Right kidney (tissue), 9 donors: ENCODE measurements at places on chromosomes 12 and 14.

DNA sequence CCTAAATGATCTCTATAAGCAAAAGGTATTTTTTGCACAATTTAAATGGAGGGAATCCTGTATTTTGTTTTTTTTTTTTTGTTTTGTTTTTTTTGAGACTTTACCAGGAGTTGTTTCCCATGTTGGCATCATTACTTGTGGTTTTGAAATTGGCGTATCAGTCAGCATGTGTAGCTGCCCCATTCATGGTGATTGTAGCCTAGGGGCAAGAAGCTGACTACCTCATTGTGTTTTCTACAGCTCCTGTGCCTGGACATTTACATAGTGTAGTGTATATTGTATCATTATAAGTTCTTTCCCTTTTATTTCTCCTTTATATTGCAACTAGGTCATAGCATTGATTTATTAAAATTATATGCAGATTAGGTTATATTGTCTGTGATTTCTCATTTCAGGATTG lies 24.5 kb downstream of the SAMD4A start:
- no peak for DNase-seq

- DNase-seq: no peak
Measured at GRCh38 chr14:51118993-51119392, 24.1 kb upstream of the TRIM9 start.

DNA sequence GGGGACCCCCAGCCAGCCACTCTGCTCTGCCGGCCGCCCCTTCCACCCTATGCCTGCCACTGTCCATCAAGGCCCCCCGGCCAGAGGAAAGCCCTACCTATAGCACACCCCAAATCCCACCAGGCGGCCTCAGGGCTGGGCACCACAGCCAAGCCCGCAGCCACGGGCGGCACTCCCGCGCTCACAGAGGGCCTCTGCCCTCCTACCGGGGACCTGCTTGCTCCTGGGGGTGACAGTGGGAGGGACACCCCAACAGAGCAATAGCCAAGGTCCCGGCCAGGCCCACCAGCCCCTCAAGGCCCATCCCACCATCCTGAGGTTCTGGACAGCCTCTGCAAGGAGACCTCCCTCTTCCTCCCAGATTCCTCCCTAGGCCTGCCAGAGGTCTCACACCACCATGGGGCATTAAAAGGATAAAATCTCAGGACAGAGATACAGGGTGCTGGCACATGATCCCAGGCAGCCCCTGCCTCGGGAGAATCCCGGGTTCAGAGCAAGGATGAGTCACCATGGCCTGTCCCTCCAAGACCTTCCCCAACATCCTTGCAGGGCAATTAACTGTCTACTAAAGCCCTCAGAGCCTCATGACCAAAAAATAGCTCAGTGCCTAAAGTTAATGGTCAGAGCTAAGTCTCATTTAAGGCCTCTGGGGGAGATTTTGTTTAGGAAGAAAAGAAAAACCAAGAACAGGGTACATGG lies 17.1 kb downstream of the CCDC85C start:
- DNase-seq: no peak

DNA sequence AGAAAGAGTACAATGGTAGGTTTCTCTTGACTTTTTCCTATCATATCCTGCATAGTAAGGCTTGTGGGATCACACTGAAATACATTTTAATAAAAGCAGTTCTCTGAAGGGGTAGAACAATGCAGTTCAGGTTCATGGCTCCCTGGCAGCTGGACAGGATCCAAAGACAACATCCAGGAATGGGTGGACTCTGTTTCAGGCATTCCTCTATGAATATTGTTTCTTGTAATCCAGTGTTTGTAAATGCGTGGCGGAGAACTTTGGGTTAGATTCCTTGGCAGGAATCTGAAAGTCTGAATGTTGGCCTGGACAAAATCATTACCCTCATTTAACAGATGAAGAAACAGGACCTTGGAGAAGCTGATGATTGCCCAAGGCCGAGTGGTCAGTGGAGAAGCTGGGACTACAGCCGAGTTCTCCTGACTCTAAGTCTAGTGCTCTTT lies 43.5 kb downstream of the SYNE2 start:
- DNase-seq: peak; percentile 41

DNA sequence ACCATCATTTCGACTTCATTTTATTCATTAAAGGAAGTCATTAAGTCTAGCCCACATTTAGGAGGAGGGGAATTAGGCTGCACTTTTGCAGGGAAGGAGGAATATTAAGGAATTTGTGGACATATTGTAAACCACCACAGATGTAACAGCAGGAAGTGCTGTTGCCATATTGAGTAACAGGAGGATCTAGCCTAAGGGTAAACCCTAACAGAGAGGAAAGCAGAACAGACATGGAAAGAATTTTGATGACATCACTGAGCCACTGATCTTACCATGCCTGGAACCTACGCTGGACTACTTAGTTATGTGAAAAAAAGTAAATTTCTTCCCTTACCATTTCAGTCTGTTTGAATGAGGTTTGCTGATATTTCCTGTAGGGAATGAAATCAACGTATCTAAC lies 100.7 kb upstream of the ATF7IP start:
- DNase-seq: no peak

GRCh38 chr14:100660882-100661635 lies 65.6 kb upstream of the DLK1 start:
- no peak for DNase-seq

DNA sequence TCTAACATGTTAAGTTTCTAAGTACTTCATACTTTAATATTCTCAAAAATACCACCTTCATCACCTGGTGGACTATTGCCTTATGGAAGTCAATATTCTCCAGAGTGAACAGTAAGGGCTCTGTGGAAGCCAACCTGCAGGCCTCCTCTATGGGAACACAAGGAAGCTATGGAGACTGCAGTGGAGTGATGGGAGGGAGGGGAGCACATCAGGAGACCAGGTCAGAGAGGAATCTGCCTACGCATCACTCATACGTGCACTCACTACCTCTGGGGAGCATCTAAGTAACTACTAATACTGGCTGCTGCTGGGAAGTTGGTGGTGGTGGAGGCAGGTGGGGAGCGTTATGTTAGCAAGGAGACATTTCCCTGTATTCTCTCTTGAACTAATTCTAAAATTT lies 19.9 kb downstream of the HECTD4 start:
- DNase-seq: no peak

GRCh38 chr12:512933-513332 lies 53.2 kb downstream of the B4GALNT3 start:
- DNase-seq: no peak

- DNase-seq: no peak
Measured at GRCh38 chr12:70948976-70949336, 28.4 kb upstream of the PTPRR start.

DNA sequence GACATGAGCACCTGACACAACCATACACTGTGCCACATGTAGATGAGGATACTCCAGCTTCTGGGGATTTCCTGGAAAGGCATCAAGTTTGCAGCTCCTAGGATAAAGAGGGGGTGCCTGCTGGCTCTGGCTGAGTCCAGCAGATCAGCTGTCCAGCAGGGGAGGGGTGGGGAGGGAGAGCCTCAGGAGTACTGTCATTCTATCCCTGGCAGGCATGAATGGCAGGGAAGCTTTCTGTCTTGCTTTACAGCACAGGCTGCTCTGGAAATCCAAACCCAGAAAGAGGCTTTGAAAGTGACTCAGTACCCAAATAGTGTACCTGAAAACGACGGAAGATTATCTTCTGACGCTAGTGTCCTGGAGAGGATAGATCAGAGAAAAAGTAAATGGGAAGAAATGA lies 32.2 kb downstream of the SLC8A3 start:
- DNase-seq: no peak

GRCh38 chr14:30221546-30221945 lies 293.9 kb upstream of the PRKD1 start:
- no peak for DNase-seq

DNA sequence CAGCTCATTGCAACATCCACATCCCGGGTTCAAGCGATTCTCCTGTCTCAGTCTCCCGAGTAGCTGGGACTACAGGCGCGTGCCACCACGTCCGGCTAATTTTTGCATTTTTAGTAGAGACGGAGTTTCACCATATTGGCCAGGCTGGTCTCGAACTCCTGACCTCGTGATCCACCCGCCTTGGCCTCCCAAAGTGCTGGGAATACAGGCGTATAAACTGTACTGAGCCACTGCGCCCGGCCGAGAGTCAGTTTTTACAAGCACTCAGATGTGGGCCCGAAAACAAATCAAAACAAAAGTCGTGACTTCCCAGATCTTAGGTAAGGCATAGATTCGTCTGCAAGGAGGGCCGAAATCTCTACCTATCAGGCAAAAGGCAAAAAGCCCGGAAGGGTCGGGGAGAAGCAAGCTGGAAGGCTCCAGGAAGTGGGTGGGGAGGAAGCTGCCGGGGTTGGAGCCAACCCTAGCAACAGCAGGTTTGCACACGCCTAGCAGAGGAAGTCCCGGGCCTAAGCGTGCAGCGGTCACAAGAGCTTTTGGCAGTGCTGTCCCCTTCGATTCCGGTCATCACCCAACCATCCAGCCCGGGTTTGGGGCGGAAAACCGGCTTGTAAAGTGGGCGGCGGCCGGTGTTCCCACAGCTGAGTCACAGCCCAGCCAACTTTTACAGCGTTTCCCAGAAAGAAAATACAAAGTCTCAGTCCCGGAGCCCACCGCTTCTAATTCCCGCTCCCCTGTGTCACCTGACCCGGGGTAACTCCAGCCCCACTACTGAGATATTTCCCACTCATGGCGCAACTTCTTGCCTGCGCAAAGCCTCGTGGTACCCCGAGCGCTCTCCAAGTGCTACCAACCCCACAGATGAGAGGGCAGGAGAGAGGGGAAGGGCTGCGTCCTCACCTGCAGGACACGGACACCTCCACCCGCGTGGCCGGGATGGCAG lies 583 bp downstream of the CPNE8 start:
- DNase-seq: peak; percentile 70

GRCh38 chr12:68977335-68977734 lies 44.4 kb upstream of the CPM start:
- DNase-seq: no peak

GRCh38 chr14:53793790-53794505 lies 162.7 kb downstream of the BMP4 start:
- DNase-seq: peak; percentile 22

- DNase-seq: no peak
Measured at GRCh38 chr12:8734873-8735381, 37.1 kb downstream of the RIMKLB start.

DNA sequence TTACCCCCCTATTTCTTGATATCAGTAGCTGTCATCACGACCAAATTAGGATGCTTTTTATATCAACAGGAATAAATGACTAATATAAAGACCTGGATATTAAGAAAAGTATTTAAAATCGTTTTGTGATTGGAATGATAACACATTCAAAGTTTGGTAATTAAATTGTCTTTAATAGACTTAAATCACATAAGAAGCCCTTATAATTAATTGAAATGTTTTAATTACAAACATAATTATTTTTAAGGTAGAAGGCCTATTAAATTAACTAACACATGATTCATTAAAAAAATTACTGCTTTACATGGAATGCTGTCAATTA lies 412.4 kb downstream of the FUT8 start:
- DNase-seq: no peak

- no peak for DNase-seq
Measured at GRCh38 chr12:57242329-57242690, 8.7 kb downstream of the STAC3 start.

DNA sequence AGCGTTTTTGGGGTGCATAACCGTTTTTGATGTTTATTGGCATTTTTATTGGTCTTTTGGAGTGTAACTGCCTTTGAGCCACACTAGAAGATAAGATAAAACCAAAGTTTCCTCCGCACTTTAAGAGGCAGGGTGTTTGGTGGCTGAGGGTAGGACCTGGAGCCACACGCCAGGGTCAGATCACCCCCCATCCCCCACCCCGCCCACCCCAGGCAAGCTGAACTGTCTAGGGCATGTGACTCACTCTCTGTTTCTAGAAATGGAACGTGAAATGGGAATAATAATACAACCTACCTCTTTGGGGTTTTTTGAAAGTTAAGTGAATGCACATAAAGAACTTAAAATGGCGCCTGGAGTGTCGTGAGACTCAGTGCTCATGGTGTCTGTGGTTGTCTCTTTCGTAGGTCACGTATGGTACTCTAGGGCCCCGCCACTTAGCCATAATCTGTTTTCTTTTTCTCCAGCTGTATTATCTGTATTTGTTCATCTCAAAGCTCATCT lies 56.0 kb downstream of the PPP2R5C start:
- DNase-seq: no peak

GRCh38 chr12:54933376-54933775 lies 51.2 kb downstream of the TESPA1 start:
- DNase-seq: no peak

DNA sequence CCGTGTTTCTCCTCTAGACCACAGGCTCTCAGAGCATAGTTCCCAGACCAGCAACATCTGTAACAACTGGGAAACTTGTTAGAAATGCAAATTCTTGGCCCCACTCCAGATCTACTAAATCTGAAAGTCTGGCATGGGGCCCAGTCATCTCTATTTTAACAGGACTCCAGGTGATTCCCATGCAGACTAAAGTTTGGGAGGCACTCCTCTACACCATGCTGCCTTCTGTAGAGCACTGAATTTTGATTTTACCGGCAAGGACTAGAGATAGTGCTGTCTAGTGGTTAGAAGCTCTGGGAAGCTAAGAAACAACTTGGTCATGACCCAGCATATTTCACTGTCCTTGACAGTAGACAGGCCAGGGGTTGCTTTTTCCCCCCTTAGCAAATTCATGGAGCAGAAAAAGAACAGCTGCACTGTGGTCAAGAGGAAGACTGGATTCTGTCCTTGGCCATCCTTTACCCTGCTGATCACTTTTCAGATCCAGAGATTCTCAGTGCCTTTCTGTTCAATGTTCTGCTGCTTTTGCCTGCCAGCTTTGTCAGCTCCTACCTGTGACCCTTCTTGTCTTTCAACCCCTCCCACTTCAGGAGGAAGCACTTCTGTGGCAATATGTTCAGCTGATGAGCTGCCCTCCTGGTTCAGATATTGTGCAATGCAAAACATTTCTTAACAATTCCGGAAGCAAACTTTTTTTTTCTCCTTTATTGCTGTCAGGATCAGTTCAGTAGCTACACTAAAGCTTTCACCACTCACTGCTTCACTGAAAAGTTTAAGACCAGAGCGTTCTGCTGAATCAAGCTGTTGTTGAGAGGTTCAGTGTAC lies 133.8 kb upstream of the NUDT4 start:
- peak; percentile 42 for DNase-seq

DNA sequence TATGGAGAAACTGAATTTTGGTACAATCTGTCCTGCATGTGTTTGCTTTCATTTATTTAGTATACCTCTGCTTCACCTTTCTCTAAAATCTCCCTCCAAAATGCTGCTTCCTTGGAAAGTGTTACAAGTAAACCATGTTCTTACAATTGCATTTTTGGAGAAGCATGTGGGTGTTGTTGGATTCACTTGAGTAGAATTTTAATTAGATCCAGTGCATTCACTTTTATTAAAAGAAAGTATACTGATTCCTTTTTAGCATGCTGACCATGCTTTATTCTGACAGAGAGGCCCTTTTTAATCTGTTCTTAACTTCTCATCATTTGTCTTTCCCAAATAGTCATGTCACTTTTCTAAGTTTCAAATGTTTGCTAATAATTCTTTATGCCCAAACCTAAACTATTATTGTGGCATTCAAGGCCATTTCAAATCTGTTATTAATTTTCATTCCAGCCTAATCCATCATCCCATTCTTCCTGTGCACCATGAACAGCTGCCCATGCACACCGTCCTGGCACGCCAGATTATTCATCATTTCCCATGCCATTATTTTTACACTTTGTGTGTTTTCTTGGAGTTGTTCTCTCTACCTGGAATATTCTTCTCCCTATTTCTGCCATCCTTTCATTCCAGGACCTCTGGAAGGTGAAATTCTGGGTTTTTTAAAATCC lies 90.7 kb downstream of the METTL25 start:
- no peak for DNase-seq

- DNase-seq: no peak
Measured at GRCh38 chr12:2225696-2226095, 172.9 kb downstream of the CACNA1C start.

GRCh38 chr14:95761436-95761835 lies 47.5 kb upstream of the TCL1A start:
- DNase-seq: no peak

GRCh38 chr12:107760207-107760808 lies 629 bp downstream of the PRDM4 start:
- DNase-seq: peak; percentile 67
